ENCODE measurements at places on chromosomes 12 and 14. TPM values are rescaled to one million over a fixed set of nuclear protein-coding genes. Genes with fewer than 3 reads are reported as not detected.

GRCh38 chr14:105196265-105196960, 15.3 kb upstream of the NUDT14 start:
- no peak for DNase-seq

DNA sequence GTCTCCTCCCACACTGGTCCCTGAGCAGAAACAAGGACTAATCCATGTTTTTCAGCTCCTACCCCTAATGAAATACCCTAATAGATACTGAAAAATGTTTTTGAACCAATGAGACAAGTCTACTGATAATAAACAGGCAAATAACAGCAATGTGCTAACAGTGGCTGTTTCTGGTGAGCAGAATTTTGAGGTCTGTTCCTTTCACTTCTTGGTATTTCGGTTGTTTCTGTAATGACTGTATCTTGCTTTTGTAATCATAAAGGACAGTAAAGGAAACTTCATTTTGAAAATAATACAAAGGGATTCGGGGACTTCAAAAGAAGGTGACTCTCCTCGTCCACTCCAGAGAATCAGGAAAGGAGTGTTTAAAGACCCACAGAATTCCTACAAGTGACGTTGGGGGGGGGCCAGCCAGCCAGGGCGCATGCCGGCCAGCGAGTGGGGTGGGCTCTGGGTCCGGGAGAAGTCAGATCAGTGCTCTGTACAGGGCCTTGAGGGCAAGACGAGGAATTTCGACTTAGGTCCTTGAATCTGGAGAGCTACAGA, 1.1 kb upstream of the CD9 start:
- no peak for DNase-seq

DNA sequence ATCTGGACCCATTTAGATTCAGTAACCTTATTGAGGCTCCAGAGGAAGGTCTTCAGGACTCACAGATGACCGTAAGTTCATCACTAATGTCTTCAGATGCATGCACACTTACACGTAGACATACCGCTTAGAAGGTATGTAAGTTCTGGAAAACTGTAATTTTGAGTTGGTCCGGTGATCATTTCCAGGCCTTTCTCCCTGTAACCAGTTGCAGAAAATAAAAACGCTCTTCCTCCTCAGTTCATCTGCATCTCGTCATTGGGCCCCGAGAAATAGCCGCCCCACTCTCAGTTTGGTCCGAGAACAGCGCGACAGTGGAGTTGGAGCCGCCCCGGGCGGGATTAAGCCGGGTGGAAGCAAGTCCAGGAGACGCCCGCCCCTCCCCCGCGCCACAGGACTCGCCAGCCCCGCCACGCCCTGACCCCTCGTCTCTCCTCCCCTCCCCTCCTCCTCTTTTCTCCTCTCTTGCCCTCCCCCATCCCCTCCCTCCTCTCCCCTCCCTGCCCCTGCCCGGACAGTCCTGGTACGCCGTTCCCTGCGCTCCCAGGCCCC, 83.7 kb downstream of the TNFAIP2 start:
- DNase-seq = no peak

DNA sequence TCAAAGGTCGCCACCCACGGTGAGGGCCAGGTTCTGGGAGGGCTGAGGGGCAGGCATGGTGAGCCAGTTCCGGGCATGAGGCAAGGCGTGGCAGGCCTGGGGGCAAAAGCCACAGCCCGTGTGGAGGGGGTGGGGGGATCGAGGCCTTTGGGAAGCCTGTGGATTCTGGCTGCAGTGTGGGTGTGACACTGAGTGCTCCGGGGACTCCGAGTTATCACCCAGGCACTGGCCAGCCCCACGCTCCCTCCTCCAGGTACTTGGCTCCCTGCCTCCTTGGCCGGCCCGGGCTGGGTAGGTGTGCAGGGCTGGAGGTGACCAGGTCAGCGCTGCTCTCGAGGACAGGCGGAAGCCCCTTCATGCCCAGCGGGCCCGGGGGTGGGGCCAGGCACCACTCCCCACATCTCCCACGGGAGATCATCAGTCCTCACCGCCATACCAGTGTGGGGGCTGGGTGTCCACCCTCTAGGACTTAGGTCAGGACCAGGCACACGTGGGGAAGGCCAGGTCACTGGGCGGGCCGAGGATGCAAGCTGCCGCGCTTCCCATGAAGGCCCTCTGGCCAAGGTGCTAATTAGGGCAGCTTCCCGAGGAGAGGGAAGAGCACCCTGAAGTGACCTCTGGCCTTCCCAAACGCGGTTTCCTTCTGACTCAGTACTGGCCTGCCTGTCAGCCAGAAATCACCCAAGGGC, 34.1 kb upstream of the TDRD9 start:
- no peak for DNase-seq

Gene CIROP
- polyA plus RNA-seq = not detected

Gene P2RX7
- polyA plus RNA-seq = 1.5 TPM

All from left lung (tissue), 14 donors.